ENCODE measurements at places on chromosomes 4 and X. TPM values are rescaled to one million over a fixed set of nuclear protein-coding genes. Genes with fewer than 3 reads are reported as not detected.

The PNMA6F gene
- not detected for total RNA-seq

The SLITRK2 gene
- total RNA-seq, result not detected

The GYPB gene
- total RNA-seq, result not detected

The MAP7D2 gene
- total RNA-seq, result 0.58 TPM

The FATE1 gene
- 0.41 TPM for total RNA-seq

The ASB12 gene
- total RNA-seq, result 2.0 TPM

The TCEAL6 gene
- not detected for total RNA-seq

The RXFP1 gene
- not detected for total RNA-seq

The CT45A5 gene
- total RNA-seq, result not detected

The PDZD4 gene
- 0.10 TPM for total RNA-seq

The ZNF280C gene
- 4.5 TPM for total RNA-seq

The EGFL6 gene
- not detected for total RNA-seq

The NALF2 gene
- total RNA-seq, result 0.29 TPM

Data from glomerular endothelial cell (primary cell).